ENCODE measurements at places on chromosomes 7 and 10.

DNA sequence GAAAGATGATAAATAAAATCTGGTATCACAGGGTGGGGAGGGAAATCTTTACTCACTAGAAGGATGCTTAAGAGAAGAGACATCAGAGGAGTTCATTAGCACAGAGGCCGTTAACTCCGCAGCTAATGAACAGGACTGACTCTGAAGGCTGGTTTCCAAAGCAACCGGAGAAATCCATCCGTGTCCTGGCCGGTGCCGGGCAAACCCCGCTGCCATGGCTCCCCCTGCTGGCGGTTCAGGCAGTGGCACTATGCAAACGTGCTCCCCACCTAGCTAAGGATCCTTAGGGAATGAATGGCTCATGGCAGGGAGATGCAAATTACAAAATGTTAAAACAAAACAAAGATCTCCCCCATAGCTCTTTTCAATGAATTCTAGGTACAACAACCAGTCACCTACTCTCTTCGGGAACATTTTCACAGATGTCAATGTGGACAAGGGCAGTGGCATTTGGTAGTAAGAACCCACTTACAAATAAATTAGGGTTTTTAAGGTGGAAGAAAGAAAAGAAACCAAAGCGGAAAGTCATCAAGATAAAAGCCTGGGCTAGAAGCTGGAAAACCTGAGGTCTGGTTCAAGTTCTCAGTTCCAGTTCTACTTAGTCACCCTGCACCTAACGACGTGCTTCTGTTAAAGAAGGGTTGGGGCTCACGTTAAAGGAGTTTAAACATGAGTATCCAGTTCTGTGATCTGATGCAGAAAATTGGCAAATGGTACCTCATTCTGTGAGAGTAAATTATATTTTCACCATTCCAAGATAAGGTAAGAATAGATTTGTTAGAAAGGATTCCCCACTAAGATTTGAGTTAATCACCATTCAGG, 138.2 kb downstream of the SVIL start:
- DNase-seq = peak; percentile 19

DNA sequence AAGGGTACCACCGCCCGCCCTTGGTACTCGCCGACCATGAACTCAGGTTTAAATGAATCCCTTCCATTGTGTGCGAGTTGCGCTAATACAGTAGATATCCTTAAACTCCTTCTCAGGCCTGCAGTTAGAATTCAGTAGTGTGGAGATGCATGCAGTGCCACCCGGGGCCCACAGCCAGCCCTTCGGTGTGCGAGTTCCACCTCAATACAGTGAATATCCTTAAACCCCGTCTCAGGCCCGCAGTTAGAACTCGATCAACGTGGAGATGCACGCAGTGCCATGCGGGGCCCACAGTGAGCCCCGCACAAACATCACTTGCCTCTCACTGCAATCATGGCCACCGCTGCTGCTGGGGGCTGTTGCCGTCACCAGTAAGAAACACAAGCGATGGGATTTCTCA, 261.9 kb downstream of the MAD1L1 start:
- DNase-seq = no peak

DNA sequence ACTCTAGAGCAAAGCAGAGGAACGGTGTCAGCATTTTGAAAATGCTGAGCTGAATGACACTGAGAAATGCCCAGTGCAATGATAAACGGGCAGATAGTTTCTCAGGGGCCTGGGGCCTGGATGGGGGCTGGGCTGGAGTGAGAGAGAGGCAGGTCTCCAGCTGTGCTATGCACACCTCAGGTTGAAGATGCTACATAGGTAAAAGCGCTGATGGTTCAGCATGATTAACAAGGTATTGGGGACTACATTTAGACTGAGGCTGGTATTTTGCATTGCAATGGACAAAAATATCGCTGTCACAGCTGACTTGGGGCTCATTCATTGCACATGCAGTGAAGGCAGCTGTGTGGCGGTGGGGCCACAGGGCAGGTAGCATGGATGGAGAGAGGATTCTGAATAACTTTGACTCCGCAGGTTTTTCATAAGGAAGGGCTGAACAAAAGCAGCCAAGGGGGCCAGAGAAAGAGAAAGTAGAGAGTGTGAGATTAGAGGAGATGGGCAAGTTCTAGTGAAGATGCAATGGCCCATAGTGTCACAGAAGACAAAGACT, 290.8 kb upstream of the ZNF32 start:
- no peak for DNase-seq

GRCh38 chr10:113709221-113709838, 29.6 kb downstream of the CASP7 start:
- DNase-seq = no peak

DNA sequence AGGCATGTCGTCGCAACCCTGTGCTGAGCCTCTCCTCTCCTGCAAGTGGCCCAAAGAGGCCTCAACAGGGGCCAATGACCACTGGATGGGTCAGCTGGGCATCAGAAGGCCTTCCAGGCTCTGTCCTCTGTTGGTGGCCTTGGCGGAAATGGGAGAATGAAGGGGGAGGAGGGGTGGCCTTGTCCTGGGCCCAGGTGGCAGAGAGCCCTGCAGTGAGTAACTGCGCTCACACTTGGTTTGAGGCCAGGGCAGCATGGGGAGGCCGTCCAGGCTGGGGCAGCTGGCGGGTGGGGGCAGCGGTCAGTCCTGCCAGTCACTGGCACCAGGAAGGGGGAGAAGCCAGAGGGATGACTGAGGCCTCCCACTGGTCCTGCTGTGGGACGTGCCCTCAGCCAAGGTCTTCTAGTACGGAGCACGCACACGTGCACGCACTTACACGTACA, 59.8 kb downstream of the LHPP start:
- DNase-seq = no peak

DNA sequence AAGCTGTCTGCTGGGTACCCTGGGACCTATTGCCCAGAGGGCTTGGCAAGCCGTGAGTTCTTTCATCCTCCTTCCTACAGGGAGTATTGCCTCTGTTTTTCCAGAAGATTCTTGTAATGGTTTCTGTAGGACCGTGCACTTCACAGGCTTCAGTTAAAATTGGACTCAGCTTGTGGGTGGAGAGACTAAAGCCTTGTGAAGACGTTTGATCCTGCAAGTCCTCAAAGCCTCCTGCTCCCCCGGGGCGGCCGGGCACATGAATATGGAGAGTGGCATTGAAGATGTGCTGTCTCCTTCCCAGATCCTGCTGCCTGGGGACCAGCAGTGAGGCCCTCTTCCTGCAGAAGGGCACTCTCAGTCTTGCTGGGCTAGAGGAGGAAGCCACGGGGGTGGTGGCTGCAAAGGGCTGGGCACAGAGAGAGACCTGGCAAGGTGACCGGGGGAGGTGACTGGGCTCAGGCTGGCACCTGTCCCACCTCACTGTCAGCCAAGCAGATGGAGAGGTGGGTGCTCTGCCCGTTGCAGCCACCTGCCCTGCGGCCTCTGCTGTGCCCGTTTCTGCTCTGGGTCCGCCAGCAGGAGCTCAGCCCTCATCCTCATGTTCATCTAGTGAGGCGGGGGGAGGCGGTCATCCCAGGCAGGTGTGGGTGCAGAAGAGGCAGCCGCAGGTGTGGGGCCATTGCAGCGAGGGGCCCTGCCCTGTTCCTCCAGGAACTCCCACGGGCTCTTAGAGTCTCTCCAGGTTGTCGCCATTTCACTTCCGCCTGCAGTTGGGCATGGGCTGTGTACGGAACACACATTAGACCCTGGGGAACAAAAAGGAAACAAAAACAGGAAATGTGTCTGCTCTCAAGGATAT, 55.7 kb downstream of the TMEM209 start:
- peak; percentile 3 for DNase-seq

DNA sequence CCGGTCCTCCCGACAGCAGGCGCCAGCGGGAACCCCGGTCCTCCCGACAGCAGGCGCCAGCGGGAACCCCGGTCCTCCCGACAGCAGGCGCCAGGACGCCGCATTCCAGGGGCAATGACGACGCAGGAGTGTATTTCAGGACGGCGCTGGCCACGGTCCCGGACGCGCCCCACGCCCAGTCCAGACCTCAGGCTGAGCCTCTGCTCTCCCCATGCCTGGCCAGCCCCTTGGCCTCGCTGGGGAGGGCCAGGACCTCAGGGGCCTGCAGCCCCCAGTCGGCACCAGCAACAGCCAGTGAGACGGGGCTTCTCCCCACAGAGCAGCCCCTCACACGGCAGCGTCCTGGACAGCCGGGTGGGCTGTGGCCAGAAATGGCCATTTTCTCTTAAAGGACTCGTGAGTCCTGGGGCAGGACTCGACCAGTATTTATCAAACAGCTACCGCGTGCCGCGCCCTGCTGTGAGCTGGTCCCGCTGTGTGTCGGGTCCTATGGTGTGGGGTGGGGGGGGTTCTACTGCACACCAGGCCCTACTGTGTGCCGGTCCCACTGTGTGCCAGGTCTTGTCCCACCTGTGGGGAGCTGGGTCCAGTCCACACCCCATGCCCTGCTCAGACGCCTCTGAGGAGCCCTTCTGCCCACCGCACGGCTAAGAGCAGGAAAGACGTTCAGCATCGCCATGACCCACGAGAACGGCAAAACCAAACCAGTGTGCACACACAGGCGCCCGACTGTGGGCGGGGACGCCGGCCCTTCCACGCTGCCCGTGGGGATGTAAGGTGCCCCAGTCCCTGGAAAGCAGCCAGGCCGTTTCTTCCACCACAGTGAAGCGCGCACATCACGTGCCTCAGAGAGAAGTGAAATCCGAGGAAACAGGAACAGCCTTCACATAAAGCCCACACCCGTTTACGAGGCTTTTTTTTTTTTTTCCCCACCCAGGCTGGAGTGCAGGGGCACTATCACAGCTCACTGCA, 33.3 kb downstream of the GET4 start:
- peak; percentile 66 for DNase-seq

GRCh38 chr7:135481598-135481979, 28.3 kb downstream of the CNOT4 start:
- no peak for DNase-seq

- DNase-seq = no peak
Observed at GRCh38 chr10:580778-581177, 108.7 kb downstream of the DIP2C start.

- DNase-seq = no peak
Observed at GRCh38 chr7:48298779-48299178, 127.5 kb downstream of the ABCA13 start.

- no peak for DNase-seq
Observed at GRCh38 chr7:6392712-6393666, 54.8 kb downstream of the DAGLB start.

DNA sequence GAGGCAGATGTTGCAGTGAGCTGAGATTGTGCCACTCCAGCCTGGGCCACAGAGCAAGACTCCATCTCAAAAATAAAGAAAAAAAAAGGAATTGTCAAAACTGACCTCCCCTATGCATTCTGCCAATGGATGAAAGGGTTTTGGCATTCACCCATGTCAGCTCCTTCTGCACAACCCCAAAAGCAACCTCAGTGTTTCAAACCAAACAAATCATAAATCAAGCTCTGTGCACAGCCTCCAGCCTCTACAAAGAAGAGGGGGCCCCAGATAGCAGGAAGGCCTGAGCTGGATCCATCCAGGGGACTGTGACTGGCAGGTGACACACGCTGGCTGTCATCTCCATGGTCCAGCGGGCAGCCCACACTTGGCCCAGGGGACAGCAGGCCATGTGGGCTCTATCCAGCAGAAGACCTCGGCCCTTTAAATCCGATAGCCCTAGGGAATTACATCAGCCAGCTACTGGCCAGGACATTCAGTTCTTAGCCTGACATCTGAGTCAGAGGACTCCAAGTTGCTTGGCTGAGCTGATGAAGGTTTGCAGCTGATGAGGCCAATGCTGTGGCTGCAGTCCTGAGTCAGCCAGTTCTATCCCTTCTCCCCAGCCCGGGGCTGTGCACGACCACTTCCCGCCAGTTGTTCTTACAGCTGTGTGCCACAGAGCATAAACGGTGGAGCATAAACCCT, 52.0 kb upstream of the FIGNL1 start:
- DNase-seq = no peak

All from GDM1 (cell line).